Suprapubic skin (tissue), 4 donors: ENCODE measurements at places on chromosomes 1 and 21. TPM values are rescaled to one million over a fixed set of nuclear protein-coding genes. Genes with fewer than 3 reads are reported as not detected.
A peak's percentile ranks its signal among the peaks of the same experiment; 100 is the strongest.

The KCND3 gene
- total RNA-seq: 10.1 TPM

The CLEC20A gene
- not detected for total RNA-seq

The CATSPERE gene
- 1.4 TPM for total RNA-seq

The UBE4B gene
- total RNA-seq: 113 TPM

The C1QTNF12 gene
- total RNA-seq: 4.3 TPM

The TRIM67 gene
- total RNA-seq: not detected

DNA sequence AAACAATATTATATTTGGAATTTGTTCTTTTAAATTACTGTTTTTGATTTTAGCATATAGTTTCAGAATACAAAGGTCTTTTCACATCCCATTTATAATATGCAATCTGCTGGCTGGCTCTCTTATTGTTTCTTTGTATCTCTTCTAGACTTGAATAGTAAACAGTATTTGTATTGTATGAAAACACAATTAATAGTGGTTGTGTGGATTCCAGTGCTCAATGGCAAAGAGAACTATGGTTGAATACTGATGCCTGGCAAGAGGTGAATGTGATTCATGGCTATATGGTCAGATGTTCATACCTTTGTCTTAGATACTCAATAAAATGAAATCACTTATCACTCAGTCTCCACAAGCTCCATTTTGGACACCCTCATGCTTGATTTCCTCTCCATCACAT, 37.2 kb downstream of the OR6Y1 start:
- no peak overlapping the region for H3K4me3 ChIP-seq
- no peaks in the 10 kb centered on the region for H3K36me3 ChIP-seq
- no peak overlapping the region for H3K27ac ChIP-seq

DNA sequence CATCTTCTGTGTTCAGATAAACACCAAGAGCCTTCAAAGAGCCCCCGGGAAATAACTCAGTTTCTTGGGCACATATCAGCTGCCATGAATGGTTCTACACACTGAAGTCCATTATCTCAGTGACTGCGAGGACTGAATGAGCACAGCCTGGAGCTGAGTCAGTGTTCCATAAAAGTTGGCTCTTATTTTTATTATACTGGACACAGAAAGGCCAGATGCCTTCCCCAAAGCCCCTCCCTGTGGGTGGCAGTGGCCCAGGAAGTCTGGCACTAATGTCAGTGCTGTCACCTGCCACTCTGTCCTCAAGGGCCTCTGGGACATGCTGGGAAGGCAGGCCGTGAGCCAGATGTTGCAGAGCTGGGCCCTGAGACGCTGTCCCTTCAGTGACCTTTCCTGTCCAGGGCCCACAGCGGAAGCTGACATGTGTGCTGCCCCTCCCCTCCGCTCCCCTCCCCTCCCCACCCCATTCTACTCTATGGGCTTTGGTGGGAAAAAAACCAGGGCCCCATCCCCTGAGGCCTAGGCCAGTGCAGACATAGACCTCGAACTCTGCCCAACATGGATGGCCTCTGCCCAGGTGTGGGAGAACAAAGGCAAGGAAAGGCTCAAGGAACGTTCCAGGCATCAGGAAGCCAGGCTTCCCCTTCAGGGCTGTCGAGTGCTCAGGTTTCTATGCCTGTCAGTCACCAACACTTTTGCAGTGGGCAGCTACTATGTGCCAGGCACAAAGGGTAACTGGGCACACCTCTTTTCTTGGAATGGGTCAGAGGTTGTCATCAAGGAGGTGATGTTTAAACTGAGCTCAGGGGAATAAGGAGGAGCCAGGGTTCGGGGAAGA, 22.4 kb upstream of the NPPB start:
- peaks cover 13% of the 10 kb centered on the region for H3K27me3 ChIP-seq
- peaks cover 12% of the 10 kb centered on the region for H3K4me1 ChIP-seq
- no peak for DNase-seq
- H3K27ac ChIP-seq: peak overlapping the region; percentile 36
- no peaks in the 10 kb centered on the region for H3K36me3 ChIP-seq
- no peak overlapping the region for H3K4me3 ChIP-seq

DNA sequence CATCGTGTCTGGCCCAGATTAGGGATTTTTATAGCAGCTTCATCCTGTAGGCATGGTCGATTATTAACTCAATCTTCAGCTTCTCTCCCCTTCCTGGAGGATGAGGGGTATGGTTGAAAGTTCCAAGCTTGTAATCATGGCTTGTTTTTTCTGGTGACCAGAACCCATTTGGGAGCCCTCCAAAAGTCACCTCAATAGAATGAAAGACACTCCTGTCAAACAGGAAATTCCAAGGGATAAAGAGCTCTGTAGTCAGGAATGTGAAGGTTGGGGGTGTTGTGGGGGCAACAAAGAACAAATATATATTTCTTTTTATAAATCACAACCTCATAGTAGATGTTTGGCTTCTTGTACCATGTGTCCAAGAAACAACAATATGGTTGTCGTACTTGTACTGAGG, 212.7 kb upstream of the ESRRG start:
- no peak overlapping the region for H3K4me3 ChIP-seq
- DNase-seq: no peak
- H3K27ac ChIP-seq: no peak overlapping the region
- no peaks in the 10 kb centered on the region for H3K27me3 ChIP-seq
- H3K4me1 ChIP-seq: no peaks in the 10 kb centered on the region

DNA sequence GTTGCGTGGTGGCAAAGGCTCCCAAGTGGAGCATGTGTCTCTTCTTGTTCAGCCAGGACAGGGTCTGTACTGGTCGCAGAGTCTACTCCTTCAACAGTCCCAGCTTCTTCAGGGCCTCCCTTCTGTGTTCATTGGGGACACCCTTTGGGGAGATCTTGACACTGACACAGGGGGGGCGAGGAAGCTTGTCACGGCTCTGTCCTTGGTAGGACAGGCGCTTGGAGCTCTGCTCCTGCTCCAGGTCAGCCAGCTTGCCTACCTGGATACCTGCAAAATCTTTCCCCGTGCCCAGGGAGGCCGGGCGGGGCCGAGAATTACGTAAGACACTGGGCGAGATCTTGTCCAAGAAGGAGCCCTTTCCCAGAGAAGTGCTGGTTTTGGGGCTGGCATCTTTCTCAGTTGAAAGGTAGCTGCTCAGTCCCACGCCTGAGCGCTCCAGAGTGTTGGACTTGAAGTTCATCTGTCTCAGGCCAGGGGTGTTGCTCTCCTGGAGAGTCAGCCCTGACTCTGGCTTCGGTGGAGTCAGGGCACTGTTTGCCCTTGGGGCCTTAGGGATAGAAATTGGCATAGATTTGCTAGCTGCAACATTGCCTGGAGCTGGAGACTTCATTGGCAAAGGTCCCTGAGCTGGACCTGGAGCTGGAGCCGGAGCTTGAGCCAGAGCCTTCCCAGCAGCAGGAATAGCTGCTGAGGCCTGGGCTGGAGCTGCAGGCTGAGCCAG, 10.5 kb downstream of the C1orf116 start:
- peak overlapping the region; percentile 93 for H3K27ac ChIP-seq
- H3K27me3 ChIP-seq: no peaks in the 10 kb centered on the region
- H3K4me1 ChIP-seq: peaks cover 95% of the 10 kb centered on the region
- no peak for DNase-seq
- no peak overlapping the region for H3K4me3 ChIP-seq

DNA sequence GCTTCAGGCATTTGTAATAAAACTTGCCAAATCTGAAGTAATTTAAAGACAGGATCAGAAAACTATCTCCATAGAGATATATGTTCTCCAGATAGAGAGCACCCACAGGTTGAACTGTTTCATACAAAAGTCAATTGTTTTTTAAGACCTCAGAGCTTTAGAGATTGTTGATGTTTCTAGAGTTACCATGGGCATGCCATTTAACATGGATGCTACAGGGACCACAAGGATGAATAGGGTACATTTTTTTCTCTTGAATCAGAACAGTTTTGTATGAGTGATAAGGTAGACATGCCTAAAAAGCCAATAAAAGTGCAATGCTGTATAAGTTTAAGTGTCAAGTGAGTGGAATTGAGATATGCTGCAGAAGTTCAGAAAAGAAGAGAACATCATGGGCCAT, 511.0 kb upstream of the CAMK1G start:
- H3K27ac ChIP-seq: no peak overlapping the region
- no peaks in the 10 kb centered on the region for H3K36me3 ChIP-seq
- no peak for DNase-seq
- no peak overlapping the region for H3K4me3 ChIP-seq
- H3K27me3 ChIP-seq: no peaks in the 10 kb centered on the region

- DNase-seq: no peak
- H3K27ac ChIP-seq: peak overlapping the region; percentile 61
- H3K36me3 ChIP-seq: no peaks in the 10 kb centered on the region
- H3K4me1 ChIP-seq: peaks cover 34% of the 10 kb centered on the region
- no peaks in the 10 kb centered on the region for H3K27me3 ChIP-seq
Observed at GRCh38 chr1:24364975-24365678, 46.0 kb downstream of the GRHL3 start.
